Aortic smooth muscle cell (primary cell): ENCODE measurements at places on chromosomes 4 and X. TPM values are rescaled to one million over a fixed set of nuclear protein-coding genes. Genes with fewer than 3 reads are reported as not detected.

The MTMR8 gene
- 0.87 and 1.1 TPM in 2 replicates for total RNA-seq

The CYLC1 gene
- not detected in 2 replicates for total RNA-seq

The TAF7L gene
- 0.25 and 0.26 TPM in 2 replicates for total RNA-seq

The ENPP6 gene
- total RNA-seq = not detected in 2 replicates

The ADH1A gene
- 0.19 and 0.79 TPM in 2 replicates for total RNA-seq

The IL1RAPL1 gene
- 1.8 and 2.2 TPM in 2 replicates for total RNA-seq

The EIF2S3 gene
- total RNA-seq = 195 and 202 TPM in 2 replicates

The GPR143 gene
- 0.13 TPM in 1 of 2 replicates, not detected in the other for total RNA-seq
